Left lobe of liver (tissue), 2 donors: ENCODE measurements at places on chromosomes 5 and 9. TPM values are rescaled to one million over a fixed set of nuclear protein-coding genes. Genes with fewer than 3 reads are reported as not detected.

Gene PPP3R2
- not detected for total RNA-seq

GRCh38 chr5:98248949-98249348, 524.5 kb upstream of the RGMB start:
- DNase-seq, result no peak

Gene SOHLH1
- not detected for total RNA-seq

- DNase-seq, result no peak
Observed at GRCh38 chr9:93446073-93446472, 5.4 kb upstream of the FAM120A start.

Gene PCDHAC2
- 0.86 TPM for total RNA-seq

Gene SEMA4D
- 3.9 TPM for total RNA-seq

Gene IRGM
- total RNA-seq, result not detected

DNA sequence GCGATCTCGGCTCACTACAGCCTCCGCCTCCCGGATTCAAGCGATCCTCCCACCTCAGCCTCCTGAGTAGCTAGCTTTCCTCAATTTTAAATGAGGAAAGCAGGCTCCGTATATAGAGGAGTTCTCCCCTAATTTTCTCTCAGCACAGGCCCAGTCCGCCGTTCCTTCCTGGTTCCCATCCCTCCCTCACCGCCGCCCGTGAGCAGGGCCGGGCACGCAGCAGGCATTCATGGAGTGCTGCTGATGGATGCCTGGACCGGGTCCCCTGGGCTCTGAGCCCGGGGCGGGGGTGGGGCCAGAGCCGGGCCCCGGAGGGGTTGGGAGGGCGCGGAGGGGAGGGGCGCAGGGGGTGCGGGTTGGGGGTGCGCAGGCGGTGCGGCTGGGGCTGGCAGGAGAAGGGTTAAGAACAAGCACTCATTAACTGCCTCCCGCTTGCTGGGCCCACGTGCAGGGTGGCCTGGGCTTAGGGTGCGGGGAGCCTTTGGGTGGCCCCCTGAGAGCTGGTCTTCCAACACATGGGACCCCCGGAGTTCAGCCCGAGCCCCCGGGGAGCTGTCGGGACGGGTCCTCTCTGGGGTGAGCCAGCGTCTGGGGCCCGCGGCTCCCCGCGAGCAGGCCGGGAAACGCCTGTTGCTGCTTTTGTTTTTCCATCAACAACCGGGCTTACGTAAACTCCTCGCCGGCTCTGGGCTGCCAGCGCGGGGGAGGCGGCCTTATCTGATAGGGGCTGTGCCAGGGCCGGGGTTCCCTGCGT, 33.7 kb downstream of the LHX2 start:
- peak; percentile 62 for DNase-seq

DNA sequence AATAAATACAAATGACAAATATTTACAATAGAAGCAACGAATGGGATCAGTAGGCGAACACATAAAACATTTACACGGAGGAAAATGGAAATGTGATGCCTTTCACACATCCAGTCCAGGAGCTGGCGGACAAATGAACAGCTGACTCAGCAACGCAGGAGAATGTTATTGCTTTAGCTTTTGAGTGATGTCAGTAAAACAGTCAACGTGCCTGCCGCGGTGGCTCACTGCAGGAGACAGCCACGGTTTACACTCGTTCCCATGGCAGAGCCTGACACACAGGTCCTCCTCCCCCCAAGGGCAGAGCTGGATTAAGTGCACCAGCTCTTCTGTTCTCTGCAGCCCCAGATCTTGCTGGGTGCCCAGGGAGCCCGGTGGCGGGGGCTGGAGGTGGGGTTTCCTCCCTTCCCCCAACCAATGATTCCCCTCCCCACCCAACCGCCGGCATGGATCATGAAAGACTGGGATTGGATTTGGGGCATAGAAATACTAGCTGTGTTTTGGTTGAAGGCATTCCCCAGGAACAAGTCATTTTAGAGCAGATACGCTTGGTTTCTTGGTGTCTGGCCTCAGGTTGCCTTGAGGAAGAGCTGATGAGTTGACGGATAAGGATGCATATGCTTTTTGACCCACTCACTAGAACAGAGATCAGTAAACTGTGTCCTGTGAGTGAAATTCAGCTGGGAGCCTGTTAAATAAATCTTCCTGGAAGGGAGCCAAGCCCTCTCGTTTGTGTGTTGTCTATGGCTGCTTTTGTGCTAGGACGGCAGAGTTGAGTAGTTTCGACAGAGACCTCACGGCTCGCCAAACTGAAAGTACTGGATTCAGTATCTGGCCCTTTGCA, 12.5 kb downstream of the STC2 start:
- DNase-seq, result no peak

Gene HAPLN1
- not detected for total RNA-seq

DNA sequence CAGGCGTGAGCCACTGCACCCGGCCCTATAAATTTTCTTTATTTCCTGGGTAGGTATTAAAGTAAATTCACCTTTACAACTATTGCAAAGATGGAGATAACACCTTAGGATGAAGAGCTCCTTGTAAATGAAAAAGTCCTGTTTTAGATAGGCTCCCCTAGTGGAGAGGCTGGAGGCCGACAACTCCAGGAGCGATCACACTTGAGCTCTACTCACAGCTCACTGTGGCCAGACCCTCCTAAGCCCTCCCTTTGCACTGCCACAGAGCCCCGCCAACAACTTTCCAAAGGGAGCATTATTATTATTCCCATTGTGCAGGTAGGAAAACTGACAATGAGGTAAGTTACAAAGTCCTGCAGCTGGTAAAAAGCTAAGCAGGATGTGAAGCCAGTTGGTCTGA, 139.1 kb upstream of the ERCC6L2 start:
- DNase-seq, result no peak

Gene CD72
- 0.93 TPM for total RNA-seq

Gene FBXL7
- total RNA-seq, result 1.1 TPM

- DNase-seq, result no peak
Observed at GRCh38 chr9:134525841-134526583, 115.6 kb upstream of the COL5A1 start.

Gene DMGDH
- total RNA-seq, result 119 TPM

DNA sequence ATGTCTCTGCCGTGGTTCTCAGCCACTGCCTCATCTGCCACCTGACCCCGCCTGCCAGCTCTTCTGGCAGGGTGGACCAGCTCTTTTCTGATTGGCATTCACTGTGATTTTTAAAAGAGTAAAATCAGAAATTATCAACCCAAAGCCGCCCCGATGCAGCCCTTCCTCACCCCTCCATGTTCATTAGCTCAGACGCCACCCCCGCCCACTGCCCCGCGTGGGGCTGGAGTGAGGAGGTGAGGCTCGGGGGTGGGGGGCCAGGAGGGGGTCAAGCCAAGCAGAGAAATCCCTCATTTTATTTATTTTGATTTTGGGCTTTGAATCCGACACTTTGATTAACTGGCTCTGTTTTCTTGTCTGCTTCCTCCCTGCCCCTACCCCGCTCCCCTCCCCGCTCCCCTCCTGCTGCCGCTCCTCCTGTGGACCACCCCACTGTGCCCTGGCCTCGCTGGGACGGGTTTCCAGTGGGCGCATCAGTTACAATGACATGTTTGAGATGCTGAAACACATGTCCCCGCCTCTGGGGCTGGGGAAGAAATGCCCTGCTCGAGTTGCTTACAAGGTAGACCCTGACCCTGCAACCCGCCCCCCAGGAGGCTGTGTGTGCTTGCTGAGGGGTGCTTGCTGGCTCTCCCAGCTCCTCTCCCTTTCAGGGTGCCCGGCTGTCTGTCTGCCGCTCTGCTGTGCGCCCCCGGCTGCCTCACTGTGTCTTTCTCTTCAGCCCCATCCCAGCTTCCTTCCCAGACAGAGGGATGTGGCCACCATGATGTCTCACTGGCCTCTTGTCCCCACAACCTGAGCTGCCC, 224.9 kb downstream of the CACNA1B start:
- peak; percentile 38 for DNase-seq

Gene LCN10
- total RNA-seq, result 0.15 TPM

GRCh38 chr9:22035591-22036011, 26.5 kb upstream of the CDKN2B start:
- no peak for DNase-seq

Gene TICAM2
- total RNA-seq, result 2.1 TPM

Gene PCDHA4
- 0.05 TPM for total RNA-seq
